Mesothelial cell of epicardium (in vitro differentiated cells): ENCODE measurements at places on chromosomes 7 and 10.

DNA sequence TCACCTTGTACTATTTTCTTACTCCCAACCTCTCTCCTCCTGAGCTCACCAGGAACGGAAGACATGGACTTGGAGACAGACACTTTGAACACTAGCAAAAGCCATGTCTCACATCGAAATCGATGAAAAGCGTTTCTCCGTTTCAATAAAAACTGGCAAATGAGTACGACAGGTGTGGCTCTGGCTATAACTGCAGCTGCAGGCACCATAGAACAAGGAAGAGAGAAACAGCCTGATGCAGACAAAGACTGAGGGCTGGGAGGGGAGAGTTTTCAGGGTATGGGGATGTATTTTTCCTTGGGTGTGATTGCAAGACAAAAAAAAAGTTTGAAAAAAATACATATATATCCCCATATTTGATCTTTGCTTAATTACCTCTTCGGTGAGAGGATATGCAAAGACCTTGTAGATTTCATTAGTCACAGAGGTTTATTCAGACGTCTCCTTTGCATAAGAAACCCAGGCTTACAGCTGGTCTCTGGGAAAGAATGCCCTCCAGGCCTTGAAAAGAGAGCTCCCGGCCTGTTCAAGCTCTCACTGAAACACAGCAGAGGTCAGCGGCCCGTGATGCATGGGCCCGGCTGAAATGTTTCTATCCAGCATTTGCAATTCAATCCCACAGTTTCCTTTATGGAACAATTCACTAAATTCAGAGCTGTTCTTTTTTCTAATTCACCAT, 63.1 kb downstream of the TLL2 start:
- H3K4me3 ChIP-seq = no peak overlapping the region
- no peak for DNase-seq
- H3K27me3 ChIP-seq = peaks cover 61% of the 10 kb centered on the region

DNA sequence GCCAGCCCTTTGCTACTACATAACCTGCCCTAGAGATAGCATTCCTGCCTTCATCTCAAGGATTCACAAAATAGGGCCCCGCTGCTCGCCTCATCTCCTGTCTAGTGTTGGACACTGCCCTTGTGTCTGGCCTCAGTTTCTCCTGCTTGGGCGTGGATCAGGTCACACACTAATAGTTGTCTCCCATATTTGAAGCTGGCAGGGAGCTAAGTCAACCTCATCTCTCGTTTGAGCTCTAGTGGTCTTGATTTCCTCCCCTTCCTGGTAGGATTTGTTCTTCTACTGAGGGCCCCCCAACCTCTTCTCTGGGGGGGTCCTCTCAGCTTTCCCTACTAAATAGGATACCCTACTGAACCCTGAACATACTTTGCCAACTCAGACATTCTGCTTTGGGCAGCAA, 42.2 kb downstream of the ADCYAP1R1 start:
- DNase-seq = no peak
- H3K36me3 ChIP-seq = no peaks in the 10 kb centered on the region
- no peaks in the 10 kb centered on the region for H3K4me1 ChIP-seq
- no peak overlapping the region for H3K27ac ChIP-seq

DNA sequence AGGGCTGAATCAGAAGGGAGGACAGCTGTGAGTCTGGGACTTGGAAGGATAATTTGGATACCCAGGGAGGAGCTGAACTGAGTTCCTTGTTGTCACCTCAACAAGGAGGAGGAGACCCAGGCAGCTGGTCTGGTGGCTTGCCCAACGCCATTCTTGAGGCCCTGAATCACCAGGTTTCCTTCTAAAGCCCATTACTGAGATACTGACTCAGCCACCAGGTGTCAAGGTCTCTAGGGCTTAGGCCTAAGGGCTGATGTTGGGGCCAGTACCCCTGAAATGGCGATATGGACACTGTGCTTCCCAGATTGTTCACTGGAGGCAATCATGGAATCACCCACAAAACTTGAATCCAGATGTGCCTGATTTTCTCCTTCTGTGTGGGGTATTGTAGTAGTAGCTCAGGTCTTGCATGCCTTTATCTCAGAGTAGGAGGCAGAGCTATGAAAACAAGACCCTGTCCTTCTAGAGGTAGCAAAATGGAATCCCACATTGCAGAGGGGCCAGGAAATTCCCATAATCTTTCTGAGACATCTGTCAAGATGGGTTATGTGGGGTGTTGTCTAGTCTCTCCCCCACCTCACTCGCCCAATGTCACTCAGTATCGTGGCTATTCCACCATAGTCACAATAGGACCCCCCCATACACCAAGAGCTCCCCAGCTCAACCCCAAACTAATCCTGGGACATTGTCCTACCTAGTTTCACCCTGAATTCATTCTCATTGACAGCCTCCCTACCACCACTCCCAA, 1.8 kb upstream of the ATG9B start:
- no peak overlapping the region for H3K4me3 ChIP-seq
- peak overlapping the region; percentile 97 for H3K27ac ChIP-seq
- H3K36me3 ChIP-seq = peaks cover 2% of the 10 kb centered on the region
- peaks cover 32% of the 10 kb centered on the region for H3K4me1 ChIP-seq

DNA sequence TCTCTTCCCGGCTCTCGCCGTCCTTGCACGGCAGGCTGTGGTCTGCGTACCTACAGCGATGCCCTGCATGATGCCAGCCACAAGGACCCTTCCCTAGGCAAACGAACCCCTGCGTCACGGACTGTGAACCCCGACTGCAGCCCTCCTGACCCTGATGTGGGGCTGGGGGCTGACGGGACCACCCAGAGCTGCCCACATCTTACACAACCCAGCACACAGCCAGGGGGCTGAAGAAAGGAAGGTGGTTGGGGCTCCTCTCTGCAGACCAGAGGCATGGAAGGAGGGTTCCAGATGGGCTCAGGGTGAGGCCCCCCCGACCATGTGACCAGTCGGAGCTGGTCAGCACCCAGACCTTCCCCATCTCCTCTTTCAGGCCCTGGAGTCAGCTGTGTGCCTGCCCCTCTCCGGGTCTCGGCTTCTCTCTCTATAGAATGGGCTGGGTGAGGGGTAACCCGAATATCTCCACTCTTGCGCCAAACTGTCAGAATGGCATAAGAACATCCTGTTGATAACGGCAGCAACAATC, 41.4 kb downstream of the EBF3 start:
- no peaks in the 10 kb centered on the region for H3K4me1 ChIP-seq
- no peak overlapping the region for H3K4me3 ChIP-seq
- H3K27ac ChIP-seq = no peak overlapping the region
- no peak for DNase-seq
- peaks cover 10% of the 10 kb centered on the region for H3K27me3 ChIP-seq

DNA sequence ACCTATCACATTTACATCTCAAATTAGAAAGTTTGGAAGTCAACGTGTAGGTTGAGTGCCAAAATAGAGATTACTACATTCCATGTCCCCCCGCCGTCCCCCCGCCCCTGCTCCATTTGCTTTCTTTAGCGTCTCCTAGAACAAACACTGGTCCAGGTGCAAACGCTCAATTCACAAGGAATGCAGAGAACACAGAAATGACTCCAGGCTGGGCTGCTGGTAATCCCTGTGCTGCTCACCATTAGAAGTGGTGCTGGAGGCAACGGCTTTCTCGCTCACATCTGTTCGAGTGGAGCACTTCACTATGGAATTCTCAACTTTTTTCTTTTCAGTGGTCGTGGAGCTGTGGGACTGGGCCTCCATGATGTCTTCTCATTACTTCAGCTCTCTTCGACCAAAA, 14.1 kb downstream of the GLI3 start:
- no peak overlapping the region for H3K4me3 ChIP-seq
- DNase-seq = no peak
- H3K36me3 ChIP-seq = peaks cover 20% of the 10 kb centered on the region
- peaks cover 72% of the 10 kb centered on the region for H3K4me1 ChIP-seq

DNA sequence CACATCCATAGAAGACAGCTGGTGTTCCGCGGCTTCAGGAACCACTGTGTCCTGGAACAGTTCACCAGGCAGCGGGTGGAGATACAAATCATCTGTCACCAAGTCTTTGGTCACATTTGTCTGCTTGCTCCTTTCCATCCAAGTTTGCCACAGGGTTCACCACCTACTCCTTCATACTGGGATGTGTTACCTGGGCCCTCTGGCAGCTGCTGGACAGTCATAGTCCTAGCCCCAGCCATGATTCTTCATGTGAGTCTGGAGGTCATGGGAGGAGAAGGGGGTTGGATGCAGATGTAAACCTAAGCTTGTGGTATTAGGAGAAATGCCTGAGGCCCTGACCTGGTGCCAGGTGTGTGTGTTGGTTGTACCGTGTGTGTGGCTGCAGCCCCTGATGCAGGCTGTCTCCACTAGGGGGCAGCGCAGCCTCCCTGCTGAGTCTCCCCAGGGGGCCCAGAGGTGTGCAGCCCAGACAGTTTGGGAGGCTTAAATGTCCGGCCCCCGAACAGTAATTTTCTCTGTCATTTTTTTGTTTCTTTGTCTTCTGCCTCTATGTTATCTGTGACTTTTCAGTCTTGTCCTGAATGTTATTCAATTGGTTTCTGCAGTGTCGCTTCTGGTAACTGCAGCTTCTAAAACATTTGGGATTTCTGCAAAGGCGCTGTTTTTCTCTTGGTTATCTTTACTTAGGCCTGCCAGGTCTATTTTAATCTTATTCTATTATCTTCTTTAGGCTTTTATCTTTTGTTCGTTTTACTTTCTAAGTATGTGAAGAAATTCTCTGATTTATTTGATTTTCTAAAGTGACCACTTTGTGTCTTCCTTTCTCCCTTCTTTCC, 14.8 kb downstream of the NPS start:
- no peak for DNase-seq
- H3K4me1 ChIP-seq = no peaks in the 10 kb centered on the region
- no peak overlapping the region for H3K4me3 ChIP-seq
- no peaks in the 10 kb centered on the region for H3K36me3 ChIP-seq
- no peak overlapping the region for H3K27ac ChIP-seq

DNA sequence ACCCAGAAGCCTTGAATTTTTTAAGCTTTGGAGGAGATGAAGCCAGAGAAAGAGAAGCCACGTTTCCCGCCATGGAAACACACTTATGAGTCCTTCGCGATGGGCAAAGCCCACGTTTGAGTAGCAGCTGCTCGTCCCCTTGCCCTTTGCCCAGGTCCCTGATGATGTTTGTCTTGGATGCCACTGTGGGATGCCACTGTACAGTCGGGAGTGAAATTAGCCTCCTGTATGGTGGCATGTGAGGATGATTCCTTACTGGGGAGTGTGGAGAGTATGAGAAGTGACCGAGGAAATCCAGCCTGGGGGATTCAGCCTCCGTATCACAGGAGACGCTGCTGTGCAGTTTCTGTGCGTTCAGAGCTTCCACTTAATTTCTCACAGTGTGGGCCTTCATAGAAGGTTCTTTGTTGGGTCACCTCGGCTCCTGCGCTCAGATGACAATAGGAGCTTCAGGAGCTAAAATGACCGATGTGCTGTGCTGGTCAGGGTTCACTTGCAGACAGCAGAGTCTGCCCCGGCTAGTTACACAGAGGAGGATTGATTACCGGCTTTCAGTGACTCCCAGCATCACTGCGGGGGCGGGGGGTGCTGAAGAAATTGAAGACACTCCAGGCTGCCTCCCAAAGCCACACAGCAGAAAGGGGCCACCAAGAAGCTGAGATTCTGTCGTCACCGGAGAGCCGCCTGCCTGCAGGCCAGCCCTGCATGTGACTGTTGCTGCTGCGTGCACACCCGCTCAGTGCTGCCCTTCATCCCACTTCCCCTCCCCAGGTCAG, 122.1 kb upstream of the SFMBT2 start:
- no peak for DNase-seq
- H3K4me3 ChIP-seq = no peak overlapping the region
- peaks cover 1% of the 10 kb centered on the region for H3K4me1 ChIP-seq

DNA sequence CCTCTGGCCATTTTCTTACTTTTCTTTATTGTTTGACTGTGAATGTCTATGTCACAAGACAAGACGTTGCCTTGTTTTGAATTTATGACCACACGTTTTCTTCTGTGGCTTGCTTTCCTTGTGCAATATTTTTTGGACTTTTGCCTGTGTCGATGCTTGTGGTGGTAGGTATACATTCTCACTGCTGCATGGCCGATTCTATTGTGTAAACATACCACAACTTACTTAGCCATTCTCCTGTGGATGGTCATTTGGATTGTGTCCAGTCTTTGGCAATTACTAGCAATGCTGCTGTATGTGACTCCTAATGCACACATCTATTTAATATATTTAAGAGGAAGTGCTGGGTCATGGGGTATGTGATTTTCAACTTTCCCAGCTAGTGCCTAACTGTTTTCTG, 18.0 kb upstream of the DLG5 start:
- no peak for DNase-seq
- no peaks in the 10 kb centered on the region for H3K27me3 ChIP-seq
- H3K36me3 ChIP-seq = no peaks in the 10 kb centered on the region
- H3K4me3 ChIP-seq = no peak overlapping the region

GRCh38 chr7:114662002-114662677, 247.5 kb downstream of the FOXP2 start:
- no peak for DNase-seq
- no peak overlapping the region for H3K27ac ChIP-seq
- peaks cover 3% of the 10 kb centered on the region for H3K27me3 ChIP-seq
- no peaks in the 10 kb centered on the region for H3K36me3 ChIP-seq

- no peak for DNase-seq
- no peaks in the 10 kb centered on the region for H3K36me3 ChIP-seq
- no peaks in the 10 kb centered on the region for H3K27me3 ChIP-seq
- H3K27ac ChIP-seq = no peak overlapping the region
- peaks cover 4% of the 10 kb centered on the region for H3K4me1 ChIP-seq
These were observed 211.9 kb upstream of the ETV1 start for GRCh38 chr7:14201353-14201752.

DNA sequence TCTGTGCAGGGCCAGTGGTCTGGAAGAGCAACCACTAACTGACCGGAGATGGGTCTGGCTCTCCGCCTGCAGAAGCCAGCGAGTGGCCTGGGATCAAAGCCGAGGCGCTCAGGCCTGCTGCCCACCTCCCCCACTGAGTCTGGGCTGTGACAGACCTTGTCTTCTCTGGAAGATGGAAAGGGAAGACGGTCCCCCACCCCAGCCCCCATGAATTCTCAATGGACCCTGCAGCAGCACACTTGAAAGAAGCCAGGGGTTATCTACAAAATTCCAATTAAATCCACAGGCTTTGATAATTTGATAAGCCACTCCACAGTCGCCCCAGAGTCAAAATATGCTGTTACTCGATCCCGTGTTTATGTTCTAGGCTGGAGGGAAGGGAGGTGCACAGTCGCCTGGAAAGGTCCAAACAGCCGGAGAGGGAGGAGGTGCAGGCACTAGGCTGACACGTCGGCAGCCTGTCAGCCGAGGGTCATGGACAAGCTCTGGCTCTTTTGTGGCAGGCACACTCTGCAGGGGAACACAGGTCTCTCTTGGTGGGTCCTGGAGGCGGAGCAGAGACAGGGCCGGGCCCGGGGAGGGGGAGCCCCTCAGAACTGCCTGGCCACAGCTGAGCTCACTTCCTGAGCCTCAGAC, 134.9 kb downstream of the SH3PXD2A start:
- peaks cover 7% of the 10 kb centered on the region for H3K36me3 ChIP-seq
- H3K27ac ChIP-seq = peak overlapping the region; percentile 82
- no peak for DNase-seq
- no peaks in the 10 kb centered on the region for H3K27me3 ChIP-seq

GRCh38 chr7:5525271-5526099, 101.9 kb upstream of the TNRC18 start:
- H3K36me3 ChIP-seq = peaks cover 45% of the 10 kb centered on the region
- peaks cover 30% of the 10 kb centered on the region for H3K4me1 ChIP-seq
